ENCODE measurements at places on chromosomes 11 and 22.

DNA sequence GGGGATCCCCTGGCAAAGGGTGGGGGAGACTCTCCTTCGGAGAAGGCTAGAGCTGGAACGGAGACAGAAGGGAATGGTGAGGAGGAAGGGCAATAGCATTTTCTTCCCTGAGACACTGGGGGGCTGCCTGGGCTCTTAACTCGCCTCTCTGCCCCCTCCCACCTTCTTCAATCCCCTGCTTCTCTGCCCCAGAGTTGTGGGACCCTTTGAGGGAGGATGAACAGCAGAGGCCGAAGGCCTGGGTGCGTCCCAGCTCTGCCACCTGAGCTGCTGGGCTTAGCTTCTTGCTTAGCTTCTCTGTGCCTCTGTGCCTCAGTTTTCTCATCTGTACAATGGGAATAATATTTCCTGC is 72.4 kb downstream of the RTL6 start:
- DNase-seq: no peak

DNA sequence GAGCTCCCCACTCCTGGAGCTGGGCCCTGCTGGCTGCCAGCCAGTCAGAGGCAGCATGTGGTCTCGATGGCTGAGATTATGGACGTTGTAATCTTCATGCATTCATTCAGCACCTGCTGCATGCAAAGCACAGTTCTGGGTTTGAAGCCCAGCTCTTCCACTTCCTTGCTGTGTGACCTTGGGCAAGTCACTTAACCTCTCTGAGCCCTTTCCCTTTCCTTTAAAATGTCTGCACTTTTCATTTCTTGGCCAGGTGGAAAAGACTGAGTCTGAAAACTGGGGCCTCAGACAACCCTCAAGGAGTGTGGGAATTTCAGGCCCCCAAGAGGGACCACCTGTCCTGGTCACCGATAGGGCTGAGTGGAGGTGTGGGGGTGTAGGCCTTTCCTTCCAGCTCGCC is 24.6 kb upstream of the MYEOV start:
- DNase-seq: no peak

DNA sequence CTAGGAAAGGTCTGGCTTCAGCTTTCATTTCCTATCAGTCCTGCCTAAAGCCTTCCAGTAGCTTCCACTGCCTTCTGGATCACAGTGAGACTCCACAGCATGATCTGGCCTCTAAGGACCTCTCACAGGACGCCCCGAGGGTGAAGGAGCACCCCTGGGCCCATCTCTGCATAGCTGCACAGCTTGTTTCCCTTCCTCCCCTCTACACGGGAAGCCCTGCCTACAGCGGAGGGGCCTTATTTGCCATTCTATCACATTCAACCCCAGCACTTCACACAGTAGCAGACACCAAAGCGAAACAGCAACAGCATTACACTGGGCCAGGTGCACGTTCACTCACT is 162.3 kb upstream of the GRK3 start:
- DNase-seq: no peak

DNA sequence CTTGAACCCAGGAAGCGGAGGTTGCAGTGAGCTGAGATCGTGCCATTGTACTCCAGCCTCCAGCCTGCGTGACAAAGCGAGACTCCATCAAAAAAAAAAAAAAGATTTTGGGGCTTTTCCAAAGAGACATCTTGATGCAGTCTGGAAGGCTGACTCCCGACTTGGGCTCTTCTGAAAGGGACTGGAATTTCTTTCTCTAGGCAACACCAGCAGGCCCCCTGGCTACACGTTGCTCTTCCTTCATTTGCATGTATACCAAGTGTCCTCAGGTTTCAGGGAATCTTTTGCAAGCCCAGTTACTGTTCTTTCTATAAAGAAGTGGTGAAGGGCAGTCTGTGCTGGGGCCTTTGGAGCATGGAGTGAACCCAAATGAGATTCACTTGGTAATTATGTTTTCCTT is 211.0 kb downstream of the GRIK4 start:
- DNase-seq: no peak

- DNase-seq: no peak
Measured at GRCh38 chr11:64095949-64096348, 60.2 kb downstream of the FLRT1 start.

DNA sequence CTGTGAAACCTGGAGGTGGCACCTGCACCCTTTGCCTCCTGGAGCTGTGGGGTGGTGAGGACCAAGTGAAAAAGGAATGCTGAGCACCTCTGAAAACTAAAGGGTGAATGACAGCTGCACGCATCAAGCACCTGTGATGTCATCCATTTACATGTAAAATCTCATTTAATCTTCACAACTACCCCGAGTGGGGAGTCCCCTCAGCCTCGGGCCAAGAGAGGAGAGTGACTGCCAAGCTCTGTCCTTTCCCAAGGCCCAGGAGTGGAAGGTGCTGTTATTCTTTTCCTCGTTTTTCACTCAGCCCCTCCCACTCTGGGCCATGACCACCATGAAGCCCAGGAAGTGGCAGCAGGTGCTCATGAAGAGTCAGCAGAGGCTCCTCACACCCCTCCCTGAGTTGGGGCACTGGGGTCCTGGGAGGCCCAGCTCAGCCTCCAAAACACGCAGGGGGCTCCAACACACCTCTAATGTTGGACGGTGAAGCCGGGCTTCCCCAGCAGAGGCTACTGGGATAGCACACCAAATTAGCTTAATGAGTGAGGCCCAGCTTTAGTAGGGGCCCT is 35.7 kb downstream of the NECTIN1 start:
- DNase-seq: no peak

- no peak for DNase-seq
Measured at GRCh38 chr11:62721994-62722393, 5.3 kb downstream of the HNRNPUL2 start.

- no peak for DNase-seq
Measured at GRCh38 chr11:103582351-103582909, 454.0 kb upstream of the DDI1 start.

GRCh38 chr11:84790849-84791427 is 836.2 kb downstream of the DLG2 start:
- no peak for DNase-seq

DNA sequence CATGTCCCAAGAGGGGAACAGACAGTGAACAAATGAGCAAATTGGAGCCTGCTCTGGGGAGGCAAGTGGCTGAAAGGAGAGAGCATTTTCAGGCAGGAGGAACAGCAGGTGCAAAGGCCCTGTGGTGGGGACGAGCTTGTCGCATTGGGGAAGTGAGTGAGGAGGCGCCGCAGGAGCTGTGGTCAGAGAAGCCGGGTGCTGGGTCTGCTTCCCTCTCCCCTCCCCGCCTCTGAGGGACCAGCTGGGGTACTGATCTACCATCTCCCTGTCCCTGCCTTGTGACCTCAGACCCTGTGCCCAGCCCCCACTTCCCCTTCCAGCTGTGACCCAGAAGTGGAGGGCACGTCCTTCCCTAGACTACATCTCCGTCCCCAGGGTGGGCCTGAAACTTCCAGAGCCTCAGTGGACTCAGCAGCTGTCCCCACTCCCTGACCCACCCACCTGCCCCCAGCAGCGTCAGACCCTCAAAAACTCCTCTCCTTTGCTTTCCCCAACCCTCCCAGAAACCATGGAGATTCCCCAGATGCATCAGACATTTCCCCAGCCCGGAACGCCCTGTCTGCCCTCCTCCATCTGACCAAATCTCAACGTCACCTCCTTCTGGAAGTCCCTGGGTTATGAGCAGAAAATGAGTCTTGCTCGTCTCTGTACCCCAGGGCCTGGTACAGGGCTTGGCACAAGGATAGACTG is 19.7 kb upstream of the PDGFB start:
- DNase-seq: no peak
